ENCODE measurements at places on chromosomes 12 and 14.

DNA sequence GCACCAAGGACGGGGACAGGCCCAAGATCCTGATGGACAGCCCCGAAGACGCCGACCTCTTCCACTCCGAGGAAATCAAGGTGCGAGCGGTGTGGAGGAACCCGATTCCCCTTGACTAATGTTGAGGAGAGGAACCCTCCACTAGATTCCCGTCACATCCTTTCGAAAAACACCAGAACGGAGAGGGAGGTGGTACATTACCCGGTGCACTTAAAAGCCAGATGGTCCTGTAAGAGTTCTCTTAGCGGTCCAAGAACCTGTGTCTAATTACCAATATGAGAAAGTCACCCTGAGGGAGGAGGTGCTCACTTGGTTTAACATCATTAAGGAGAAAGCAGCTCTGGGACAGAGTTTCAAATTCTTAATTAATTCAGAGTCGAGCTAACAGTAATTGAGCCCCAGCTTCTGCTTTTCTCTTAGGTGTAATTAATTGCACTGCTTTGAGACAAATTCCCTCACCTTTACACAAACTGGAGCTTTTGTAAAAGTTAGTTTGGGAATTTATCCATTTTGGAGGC is 450 bp downstream of the PRKAB1 start:
- DNase-seq: no peak

- DNase-seq: no peak
These were observed 29.6 kb upstream of the NTN4 start for GRCh38 chr12:95820096-95820703.

GRCh38 chr12:108612788-108613282 is 15.0 kb upstream of the TMEM119 start:
- peak; percentile 74 for DNase-seq

- DNase-seq: no peak
These were observed 2.4 kb downstream of the C12orf75 start for GRCh38 chr12:105332925-105333324.

DNA sequence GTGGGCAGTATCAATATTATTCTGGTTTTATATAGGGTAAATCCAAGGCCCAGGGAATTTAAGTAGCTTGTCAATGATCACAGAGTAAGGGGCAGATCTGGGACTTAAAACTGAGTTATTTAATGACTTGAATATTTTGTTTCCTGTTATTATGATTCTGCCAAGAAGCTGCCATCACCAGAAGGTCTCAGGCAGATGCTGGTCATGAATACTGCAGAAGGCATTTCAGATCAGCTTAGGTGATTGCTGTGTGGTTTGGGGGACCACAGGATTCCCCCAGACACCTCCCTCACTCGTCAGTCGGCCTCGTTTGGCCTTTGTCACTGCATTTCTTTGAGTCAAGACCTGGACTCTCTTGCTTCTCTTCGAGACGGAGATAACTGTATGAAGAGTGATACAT is 47.7 kb upstream of the EVL start:
- no peak for DNase-seq

- DNase-seq: peak; percentile 80
These were observed 392.9 kb downstream of the NOVA1 start for GRCh38 chr14:26204728-26205479.

- peak; percentile 12 for DNase-seq
These were observed 16.3 kb upstream of the NOS1 start for GRCh38 chr12:117377758-117378157.

Measured in ELF-1 (cell line).